ENCODE measurements at places on chromosomes 12 and 14.

GRCh38 chr12:130704606-130705005 lies 11.5 kb downstream of the RIMBP2 start:
- no peak for DNase-seq

DNA sequence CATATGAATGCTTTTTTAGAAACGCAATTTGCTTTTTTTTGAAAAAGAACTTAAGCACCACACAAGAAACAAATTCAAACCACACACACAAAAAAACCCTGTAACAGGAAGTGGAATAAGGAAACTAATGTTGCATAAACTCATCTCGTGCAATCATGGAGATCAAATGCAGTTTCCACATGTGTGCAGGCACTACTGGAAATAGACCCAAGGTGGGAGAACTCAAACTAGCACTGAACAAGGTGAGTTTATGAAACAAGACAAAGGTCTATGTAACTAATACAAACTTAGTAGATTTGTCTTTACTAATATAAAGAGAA lies 17.5 kb downstream of the NIN start:
- no peak for DNase-seq

DNA sequence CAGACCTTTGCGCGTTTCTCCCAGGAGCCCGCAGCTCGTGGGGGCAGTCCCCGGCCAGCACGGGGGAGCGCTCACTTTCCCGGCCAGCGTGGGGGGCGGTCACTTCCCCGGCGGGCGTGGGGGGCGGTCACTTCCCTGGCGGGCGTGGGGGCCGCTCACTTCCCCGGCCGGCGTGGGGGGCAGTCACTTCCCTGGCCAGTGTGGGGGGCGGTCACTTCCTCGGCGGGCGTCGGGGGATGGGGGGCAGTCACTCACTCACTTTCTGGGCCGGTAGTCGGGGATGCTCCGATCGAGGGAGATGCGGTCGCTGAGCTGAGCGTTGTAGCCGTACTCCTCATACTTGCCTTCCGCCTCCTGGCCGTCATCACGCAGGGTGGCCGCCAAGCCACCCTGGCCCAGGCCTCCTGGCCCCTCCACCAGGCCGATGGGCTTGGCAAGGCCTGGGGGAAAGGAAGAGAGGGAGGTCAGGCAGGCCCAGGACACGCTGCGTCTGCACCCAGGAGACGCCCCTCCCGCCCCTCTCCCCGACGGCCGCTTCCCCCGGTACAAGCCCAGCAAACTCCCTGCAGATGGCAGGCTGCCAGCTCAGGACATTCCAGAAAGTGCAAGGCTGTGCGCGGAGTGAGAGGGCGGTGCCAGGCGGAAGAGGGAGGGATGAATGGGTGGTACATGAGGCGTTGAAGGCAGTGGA lies 43.3 kb downstream of the GALNT9 start:
- DNase-seq = no peak

- no peak for DNase-seq
Measured at GRCh38 chr14:73851000-73851399, 631 bp upstream of the PTGR2 start.

GRCh38 chr12:124952801-124953200 lies 36.1 kb downstream of the DHX37 start:
- DNase-seq = no peak
